Activated CD4-positive, alpha-beta T cell treated with anti-CD3 and anti-CD28 coated beads, Interleukin-2, amount 10 ng/mL, durations not matched to agents 7 days and 5 days (primary cell): ENCODE measurements at places on chromosomes 1 and 21.

GRCh38 chr1:62688687-62689085 is 500 bp upstream of the DOCK7 start:
- H3K4me1 ChIP-seq, result peaks cover 18% of the 10 kb centered on the region
- H3K4me3 ChIP-seq, result peak overlapping the region; percentile 83
- no peaks in the 10 kb centered on the region for H3K36me3 ChIP-seq

- no peaks in the 10 kb centered on the region for H3K27me3 ChIP-seq
- H3K4me1 ChIP-seq, result peaks cover 48% of the 10 kb centered on the region
- peaks cover 47% of the 10 kb centered on the region for H3K36me3 ChIP-seq
- H3K27ac ChIP-seq, result peak overlapping the region; percentile 94
- peak overlapping the region; percentile 91 for H3K4me3 ChIP-seq
- peak; percentile 41 for DNase-seq
These were observed 930 bp downstream of the CDC14A start for GRCh38 chr1:100353071-100353801.

DNA sequence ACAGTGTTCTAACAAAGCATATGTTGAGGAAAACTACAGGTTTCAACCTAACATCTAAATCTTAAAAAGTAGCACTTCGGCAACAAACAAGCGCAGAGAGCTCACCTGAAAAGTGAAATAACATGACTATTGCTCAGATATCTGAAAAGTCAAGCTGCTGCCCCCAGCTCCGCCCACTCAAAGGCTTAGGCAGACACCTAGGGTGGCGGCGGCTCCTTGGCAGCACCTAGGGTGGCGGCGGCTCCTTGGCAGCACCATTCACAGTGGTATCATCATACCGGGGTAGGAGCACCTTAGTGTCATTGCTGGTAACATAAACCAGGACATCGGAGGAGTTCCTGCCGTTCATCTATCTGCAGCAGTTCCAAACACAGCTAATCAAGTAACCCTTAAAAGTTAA is 4.2 kb upstream of the S100A12 start:
- no peak overlapping the region for H3K4me3 ChIP-seq
- no peaks in the 10 kb centered on the region for H3K4me1 ChIP-seq
- H3K27ac ChIP-seq, result no peak overlapping the region

- peaks cover 2% of the 10 kb centered on the region for H3K4me1 ChIP-seq
- H3K27ac ChIP-seq, result no peak overlapping the region
- H3K4me3 ChIP-seq, result no peak overlapping the region
- H3K36me3 ChIP-seq, result no peaks in the 10 kb centered on the region
These were observed 13.6 kb upstream of the FAM110D start for GRCh38 chr1:26145041-26145959.

DNA sequence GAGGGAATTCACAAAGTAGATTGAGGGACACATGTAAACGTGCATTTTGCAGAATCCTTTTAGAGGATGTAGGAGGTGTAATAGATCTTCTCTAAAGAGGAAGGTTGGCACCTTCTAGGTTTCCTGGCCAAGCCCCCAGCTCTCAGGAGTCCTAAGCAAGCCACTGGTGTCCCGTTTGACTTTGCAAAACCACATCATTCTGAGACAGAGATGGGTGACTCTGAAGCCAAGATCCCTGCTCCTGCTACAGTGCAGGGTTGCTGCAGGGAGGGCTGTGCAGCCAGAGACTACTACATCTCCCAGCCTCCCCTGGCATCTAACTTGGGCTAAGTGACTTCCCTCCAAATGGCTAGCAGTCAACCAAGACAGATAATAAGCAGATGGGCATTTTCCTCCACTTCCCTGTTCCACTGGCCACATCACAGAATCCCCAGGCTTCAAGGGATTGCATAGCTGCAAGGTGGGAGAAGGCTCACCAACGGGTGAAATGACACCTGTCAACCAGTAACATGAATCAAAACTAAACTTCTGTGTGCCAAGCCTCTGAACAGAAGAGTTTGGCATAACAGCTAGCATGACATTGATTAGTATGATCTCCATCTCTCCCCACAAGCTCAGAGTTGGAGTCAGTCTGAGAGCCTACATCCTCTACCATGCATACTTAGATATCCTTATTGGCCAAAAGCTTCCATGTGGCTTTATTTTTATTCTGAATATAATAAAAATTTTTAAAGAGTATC is 129.6 kb upstream of the COA6 start:
- H3K27me3 ChIP-seq, result peaks cover 3% of the 10 kb centered on the region
- H3K36me3 ChIP-seq, result peaks cover 12% of the 10 kb centered on the region
- peaks cover 19% of the 10 kb centered on the region for H3K4me1 ChIP-seq
- no peak overlapping the region for H3K4me3 ChIP-seq
- DNase-seq, result no peak

DNA sequence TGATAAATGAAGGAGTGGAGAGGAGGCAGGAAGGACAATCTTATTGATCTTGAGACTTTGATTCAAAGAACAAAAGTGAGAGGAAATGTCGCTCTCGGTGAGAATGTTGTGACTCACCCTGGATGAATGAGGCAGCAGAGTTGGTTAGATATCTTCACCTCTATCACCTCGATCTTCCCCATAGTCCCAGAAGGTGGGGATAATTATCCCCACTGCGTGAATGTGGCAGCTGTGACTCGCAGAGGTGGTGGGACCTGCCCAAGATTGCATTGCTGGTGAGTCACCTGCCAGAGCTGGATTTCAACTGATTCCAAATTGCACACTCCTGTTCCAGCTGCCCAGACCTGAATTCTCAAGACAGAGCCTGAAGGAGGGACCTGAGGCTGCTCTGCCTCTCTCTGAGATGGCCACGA is 105.0 kb downstream of the MATN1 start:
- H3K27ac ChIP-seq, result no peak overlapping the region
- H3K4me1 ChIP-seq, result peaks cover 2% of the 10 kb centered on the region
- peaks cover 5% of the 10 kb centered on the region for H3K27me3 ChIP-seq
- no peak overlapping the region for H3K4me3 ChIP-seq

DNA sequence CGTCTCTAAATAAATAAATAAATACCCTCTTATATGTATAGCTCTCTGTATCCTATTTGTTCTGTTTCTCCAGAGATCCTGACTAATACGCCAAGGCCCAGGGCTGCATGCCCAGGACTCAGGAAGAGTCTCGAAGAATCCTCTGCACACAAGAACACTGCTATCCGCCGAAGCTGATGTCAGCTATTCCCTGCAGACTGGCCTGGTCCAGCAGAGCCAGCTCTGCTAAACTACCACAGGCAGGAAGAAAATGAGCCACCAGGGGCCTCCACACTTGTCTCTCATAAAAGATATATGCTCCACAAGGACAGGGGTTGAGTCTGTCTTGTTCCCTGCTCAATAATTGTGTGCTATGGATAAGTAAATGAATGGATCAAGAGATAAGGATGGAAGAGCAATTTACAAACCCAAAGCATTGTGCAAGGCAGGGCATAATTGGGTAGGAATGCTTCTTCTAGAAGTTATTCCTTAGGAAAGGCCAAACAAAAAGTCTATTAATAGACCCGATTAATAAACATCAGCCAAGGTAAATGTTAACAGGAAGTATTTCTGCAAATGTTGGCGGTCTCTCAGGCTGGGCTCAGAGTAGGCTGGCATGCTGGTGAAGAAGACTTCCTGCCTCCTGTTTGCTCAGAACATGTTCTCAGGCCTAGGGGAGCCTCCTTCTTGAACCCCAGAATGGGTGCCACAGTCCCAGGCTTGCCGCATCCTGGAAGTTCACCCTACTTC is 26.3 kb upstream of the MAN1C1 start:
- H3K36me3 ChIP-seq, result no peaks in the 10 kb centered on the region
- H3K27ac ChIP-seq, result no peak overlapping the region
- no peak for DNase-seq
- H3K4me1 ChIP-seq, result peaks cover 4% of the 10 kb centered on the region
- no peak overlapping the region for H3K4me3 ChIP-seq

DNA sequence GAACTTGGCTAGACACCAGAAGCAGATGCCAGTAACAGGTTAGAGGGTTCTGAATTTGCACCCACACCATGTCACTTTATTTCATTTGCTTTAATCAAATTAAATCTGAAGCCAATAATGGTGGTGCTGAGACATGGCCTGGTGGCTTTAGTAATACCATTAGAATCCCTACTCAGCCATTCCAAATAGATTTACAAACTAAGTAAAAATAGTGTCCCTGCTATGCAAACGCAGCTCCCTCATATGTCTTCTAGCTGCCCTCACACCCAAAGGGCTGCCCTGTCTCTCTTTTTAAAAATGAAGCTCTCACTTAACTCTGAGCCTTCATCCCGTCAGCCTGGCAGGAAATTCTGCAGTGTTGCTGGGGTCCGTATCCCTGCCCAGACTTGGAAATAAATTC is 21.1 kb downstream of the GLUL start:
- H3K36me3 ChIP-seq, result no peaks in the 10 kb centered on the region
- H3K4me1 ChIP-seq, result no peaks in the 10 kb centered on the region
- no peak overlapping the region for H3K4me3 ChIP-seq
- no peak overlapping the region for H3K27ac ChIP-seq
- DNase-seq, result no peak

DNA sequence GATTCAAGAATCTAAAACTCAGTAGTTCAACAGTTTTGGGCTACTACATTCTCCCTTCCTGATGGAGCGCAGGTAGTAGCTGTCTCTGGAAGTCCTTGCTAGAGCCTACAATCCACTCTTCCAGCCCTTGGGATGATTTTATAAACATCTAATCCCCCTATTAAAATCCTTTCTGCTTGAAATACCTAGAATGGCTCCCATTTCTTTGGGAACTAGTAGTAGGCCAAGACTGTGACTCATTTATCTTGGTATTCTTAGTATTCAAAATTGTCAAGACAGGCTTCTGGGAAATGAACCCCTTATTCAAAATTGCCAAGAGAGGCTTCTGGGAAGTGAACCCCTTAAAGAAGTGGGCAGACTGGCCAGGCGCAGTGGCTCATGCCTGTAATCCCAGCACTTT is 142.5 kb upstream of the FGGY start:
- DNase-seq, result no peak
- peaks cover 2% of the 10 kb centered on the region for H3K27me3 ChIP-seq
- no peak overlapping the region for H3K27ac ChIP-seq
- H3K4me3 ChIP-seq, result no peak overlapping the region
- peaks cover 14% of the 10 kb centered on the region for H3K4me1 ChIP-seq

- DNase-seq, result no peak
- H3K4me1 ChIP-seq, result no peaks in the 10 kb centered on the region
- H3K4me3 ChIP-seq, result no peak overlapping the region
- no peak overlapping the region for H3K27ac ChIP-seq
- H3K27me3 ChIP-seq, result no peaks in the 10 kb centered on the region
- no peaks in the 10 kb centered on the region for H3K36me3 ChIP-seq
These were observed 355.9 kb upstream of the AJAP1 start for GRCh38 chr1:4298361-4299083.

GRCh38 chr1:220497220-220497947 is 30.6 kb upstream of the MARK1 start:
- no peaks in the 10 kb centered on the region for H3K36me3 ChIP-seq
- no peak overlapping the region for H3K27ac ChIP-seq
- peaks cover 2% of the 10 kb centered on the region for H3K27me3 ChIP-seq
- H3K4me3 ChIP-seq, result no peak overlapping the region

DNA sequence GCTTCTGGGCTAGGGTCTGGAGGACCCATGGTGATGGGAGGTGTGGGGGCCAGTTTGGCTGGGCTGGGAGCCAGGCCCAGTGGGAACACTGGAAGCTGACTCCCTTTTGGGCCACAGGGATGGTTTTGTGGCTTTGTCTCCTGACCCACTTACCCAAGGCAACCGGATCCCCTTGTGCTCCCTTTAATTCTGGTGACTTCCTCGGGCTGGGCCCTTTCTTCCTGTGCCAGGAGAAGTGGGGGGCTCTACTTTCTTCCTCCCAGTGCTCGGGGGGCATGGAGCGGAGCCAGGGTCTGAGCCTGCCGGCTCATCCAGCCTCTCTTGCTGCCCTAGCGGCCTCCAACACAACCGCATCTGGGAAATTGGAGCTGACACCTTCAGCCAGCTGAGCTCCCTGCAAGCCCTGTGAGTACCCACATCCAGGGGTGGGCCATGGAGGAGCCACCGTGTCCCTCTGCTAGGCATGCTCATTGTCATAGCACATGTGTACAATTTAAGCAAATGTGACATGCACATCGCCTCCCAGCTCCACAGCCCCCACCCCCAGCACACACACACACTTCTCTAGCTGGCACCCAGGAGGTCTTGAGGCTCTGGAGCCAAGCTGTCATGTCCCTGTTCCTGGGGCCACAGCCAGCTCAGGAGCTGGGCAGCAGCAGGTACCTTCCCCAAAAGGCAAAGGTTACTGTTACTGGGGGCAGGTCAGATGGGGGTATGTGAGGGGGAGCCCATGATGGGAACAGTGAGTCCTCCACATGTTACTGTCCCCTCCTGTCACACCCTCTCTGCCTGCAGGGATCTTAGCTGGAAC is 35.0 kb downstream of the UBE2T start:
- H3K4me3 ChIP-seq, result no peak overlapping the region
- no peaks in the 10 kb centered on the region for H3K36me3 ChIP-seq
- H3K27ac ChIP-seq, result no peak overlapping the region
- H3K4me1 ChIP-seq, result peaks cover 4% of the 10 kb centered on the region
- DNase-seq, result no peak

DNA sequence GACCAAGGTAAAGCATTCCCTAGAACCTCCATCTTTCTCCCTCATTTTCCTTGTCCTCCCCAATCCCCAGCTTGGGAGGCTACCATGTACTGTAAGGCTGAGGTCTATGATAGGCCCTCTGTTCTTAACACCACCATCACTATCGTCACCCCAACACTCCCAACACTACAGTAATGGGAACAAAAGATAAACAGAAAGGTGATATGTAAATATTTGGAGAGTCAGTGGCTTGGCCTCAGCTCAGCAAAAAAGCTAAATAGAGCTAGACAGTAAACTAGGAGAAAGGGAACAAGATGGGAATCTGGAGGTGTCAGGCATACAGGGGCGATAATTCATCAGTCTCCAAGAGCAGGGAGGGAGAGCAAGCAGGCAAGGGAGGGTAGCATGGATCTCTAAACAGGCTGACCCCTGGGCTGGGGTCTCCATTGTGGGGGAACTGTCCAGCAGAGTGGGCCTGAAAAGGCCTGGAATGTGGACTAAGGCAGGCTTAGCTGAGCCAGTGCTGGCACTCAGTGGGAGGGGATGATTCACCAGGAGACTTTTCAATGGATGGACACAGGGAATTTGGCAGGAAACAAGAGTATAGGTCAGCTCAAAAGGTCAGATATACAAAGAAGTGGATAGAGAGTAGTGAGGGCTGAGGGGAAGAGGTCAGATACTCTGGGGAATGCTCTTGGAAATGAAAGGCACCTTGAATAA is 6.7 kb downstream of the WNT2B start:
- no peaks in the 10 kb centered on the region for H3K4me1 ChIP-seq
- no peak overlapping the region for H3K4me3 ChIP-seq
- H3K27me3 ChIP-seq, result peaks cover 12% of the 10 kb centered on the region
- DNase-seq, result no peak
- H3K36me3 ChIP-seq, result no peaks in the 10 kb centered on the region

- H3K36me3 ChIP-seq, result peaks cover 2% of the 10 kb centered on the region
- DNase-seq, result peak; percentile 66
- H3K4me1 ChIP-seq, result peaks cover 18% of the 10 kb centered on the region
- H3K4me3 ChIP-seq, result peak overlapping the region; percentile 69
- H3K27ac ChIP-seq, result peak overlapping the region; percentile 89
These were observed 129.5 kb downstream of the TENT5C start for GRCh38 chr1:117735045-117735992.

GRCh38 chr1:246198115-246198816 is 308.8 kb downstream of the SMYD3 start:
- H3K27me3 ChIP-seq, result no peaks in the 10 kb centered on the region
- no peak overlapping the region for H3K4me3 ChIP-seq
- H3K4me1 ChIP-seq, result no peaks in the 10 kb centered on the region
- no peak for DNase-seq
- H3K36me3 ChIP-seq, result no peaks in the 10 kb centered on the region
- H3K27ac ChIP-seq, result no peak overlapping the region

GRCh38 chr1:36160949-36161485 is 5.1 kb downstream of the MAP7D1 start:
- peak; percentile 79 for DNase-seq
- H3K4me1 ChIP-seq, result peaks cover 70% of the 10 kb centered on the region
- peak overlapping the region; percentile 79 for H3K4me3 ChIP-seq
- H3K27ac ChIP-seq, result peak overlapping the region; percentile 96
- H3K36me3 ChIP-seq, result peaks cover 68% of the 10 kb centered on the region
- no peaks in the 10 kb centered on the region for H3K27me3 ChIP-seq
